ENCODE measurements at places on chromosomes 4 and X.

DNA sequence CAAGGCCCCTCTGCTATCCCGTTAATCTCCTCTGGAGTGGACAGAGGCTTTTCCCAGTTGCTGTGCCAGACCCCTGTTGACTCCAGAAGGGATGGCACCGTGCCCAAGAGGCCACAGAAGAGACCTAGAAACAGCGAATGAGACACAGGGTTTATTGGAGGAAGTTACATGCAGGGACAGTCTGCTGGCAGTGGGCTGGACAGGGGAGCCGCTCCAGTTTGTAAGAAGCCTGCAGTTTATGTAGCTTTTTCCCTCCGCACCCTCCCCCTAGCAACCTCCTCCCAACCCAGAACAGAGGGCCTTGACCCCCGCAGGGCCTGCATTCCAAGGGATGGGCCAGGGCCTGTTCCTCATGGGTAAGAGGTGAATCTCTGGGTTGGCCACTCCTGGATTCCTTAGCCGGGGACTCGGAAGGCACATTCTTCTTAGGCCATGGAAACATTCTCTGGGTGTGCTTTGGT is 216.8 kb upstream of the PSAPL1 start:
- no peak overlapping the region for H3K4me3 ChIP-seq
- no peaks in the 10 kb centered on the region for H3K36me3 ChIP-seq
- no peaks in the 10 kb centered on the region for H3K4me1 ChIP-seq
- H3K27ac ChIP-seq = no peak overlapping the region

DNA sequence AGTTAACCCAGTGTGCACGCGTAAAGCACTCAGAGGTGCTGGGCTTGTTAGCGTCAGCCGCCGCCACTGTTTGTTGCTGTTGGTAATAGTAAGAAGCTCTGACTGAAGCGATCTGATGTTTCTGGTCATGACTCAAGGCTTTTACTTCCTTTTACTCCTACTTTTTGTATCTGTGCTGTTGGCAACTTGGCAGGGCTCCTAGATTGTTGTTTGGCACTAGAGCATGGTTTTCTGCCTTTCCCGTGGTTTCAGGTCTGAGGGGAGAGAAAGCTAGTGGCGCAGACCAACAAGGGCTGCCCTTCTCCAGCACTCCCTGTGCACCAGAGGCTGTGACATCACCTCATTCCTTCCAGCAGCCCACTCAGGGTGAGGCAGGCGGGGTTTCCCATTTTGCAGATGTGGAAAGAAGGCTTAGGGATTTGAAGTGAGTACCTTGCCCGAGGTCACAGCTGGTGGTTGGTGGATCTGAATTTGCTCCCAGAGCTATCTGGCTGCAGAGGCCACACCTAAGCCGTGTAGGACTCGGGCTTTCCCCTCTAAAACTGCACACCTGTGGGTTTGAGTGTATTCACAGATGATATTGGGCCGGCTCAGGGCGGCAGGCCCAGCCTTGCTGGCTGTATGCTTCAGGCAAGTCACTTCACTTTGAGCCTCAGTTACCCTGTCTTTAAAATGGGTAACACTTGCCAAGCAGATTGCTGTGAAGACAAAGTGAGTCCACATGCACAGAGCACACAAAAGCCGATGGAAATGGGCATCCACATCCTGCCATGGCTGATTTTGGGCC is 51.2 kb upstream of the TADA2B start:
- DNase-seq = no peak
- peak overlapping the region; percentile 13 for H3K27ac ChIP-seq
- H3K4me3 ChIP-seq = no peak overlapping the region
- peaks cover 9% of the 10 kb centered on the region for H3K4me1 ChIP-seq

GRCh38 chr4:26289401-26289800 is 31.4 kb upstream of the RBPJ start:
- H3K27ac ChIP-seq = no peak overlapping the region
- no peak overlapping the region for H3K4me3 ChIP-seq
- no peaks in the 10 kb centered on the region for H3K36me3 ChIP-seq
- no peaks in the 10 kb centered on the region for H3K4me1 ChIP-seq
- peaks cover 2% of the 10 kb centered on the region for H3K27me3 ChIP-seq

DNA sequence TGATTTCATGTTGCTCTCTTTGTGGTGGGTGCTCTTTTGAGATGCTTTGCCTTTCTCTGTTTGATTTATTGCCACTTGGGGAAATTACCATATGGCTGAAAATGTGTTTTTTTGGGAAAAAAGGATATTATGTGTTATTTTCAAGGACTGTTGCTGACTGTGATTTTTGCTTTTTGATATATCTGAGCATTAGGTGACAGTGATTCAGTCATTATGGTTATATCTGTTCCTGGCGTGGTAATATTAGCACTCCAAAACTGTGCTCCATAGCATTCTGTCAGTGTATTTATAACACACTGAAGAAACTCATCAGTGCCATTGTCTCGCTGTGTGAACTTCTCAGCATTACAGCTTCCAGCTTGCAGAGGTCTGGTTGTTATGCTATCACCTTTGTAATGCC is 73.8 kb downstream of the PHEX start:
- H3K27ac ChIP-seq = no peak overlapping the region
- no peaks in the 10 kb centered on the region for H3K27me3 ChIP-seq
- DNase-seq = no peak
- H3K4me3 ChIP-seq = no peak overlapping the region

DNA sequence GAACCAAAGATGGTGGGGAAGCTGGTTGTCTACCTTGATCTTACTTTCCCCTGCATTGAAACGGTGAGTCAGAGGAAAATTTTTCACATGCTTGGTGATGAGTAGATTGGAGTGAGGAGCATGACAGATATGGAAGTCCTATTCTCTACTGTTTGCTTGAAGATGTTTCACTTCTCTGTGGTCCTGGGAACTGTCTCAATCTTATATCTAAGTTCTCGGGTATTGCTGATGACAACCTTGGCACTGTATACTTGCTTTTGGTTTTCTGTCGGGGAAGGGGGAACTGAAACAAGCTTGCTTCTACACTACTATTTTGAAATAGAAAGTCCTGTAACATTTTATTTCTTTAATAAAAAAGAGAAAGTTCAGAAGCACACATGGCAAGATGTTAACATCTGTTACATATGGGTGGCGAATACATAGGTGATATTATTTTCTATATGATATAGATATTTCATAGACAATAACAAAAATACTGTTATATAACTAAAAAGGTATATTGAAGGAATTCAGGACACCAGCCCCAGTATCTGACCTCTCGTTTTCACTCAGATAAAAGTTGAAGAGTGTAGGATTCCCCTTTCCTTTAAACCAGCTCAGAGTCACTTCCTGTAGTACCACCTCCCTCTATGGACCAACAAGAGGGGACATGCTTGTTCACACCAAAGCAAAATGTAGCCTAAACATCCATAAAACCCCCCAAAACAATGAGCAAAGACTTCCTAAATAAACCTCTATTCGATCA is 88.8 kb downstream of the FMR1NB start:
- H3K27ac ChIP-seq = no peak overlapping the region
- H3K27me3 ChIP-seq = no peaks in the 10 kb centered on the region
- no peak overlapping the region for H3K4me3 ChIP-seq

- H3K27ac ChIP-seq = no peak overlapping the region
- no peak overlapping the region for H3K4me3 ChIP-seq
- peaks cover 5% of the 10 kb centered on the region for H3K36me3 ChIP-seq
- no peaks in the 10 kb centered on the region for H3K4me1 ChIP-seq
- DNase-seq = no peak
These were observed 83.0 kb upstream of the IL13RA1 start for GRCh38 chrX:118644378-118644777.

DNA sequence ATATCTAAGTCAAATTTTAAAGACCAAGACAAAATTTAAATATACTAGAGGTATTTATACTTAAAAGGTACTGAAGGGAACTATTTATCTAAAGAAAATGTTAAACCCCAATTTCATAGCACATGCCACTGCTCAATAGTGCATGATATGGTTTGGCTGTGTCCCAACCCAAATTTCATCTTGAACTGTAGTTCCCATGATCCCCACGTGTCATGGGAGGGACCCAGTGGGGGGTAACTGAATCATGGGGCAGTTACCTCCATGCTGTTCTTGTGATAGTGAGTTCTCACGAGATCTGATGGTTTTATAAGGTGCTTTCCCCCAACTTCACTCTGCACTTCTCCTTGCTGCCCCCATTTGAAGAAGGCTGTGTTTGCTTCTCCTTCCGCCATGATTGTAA is 32.3 kb downstream of the MAML3 start:
- no peak overlapping the region for H3K4me3 ChIP-seq
- no peak for DNase-seq
- H3K27me3 ChIP-seq = no peaks in the 10 kb centered on the region
- no peak overlapping the region for H3K27ac ChIP-seq

DNA sequence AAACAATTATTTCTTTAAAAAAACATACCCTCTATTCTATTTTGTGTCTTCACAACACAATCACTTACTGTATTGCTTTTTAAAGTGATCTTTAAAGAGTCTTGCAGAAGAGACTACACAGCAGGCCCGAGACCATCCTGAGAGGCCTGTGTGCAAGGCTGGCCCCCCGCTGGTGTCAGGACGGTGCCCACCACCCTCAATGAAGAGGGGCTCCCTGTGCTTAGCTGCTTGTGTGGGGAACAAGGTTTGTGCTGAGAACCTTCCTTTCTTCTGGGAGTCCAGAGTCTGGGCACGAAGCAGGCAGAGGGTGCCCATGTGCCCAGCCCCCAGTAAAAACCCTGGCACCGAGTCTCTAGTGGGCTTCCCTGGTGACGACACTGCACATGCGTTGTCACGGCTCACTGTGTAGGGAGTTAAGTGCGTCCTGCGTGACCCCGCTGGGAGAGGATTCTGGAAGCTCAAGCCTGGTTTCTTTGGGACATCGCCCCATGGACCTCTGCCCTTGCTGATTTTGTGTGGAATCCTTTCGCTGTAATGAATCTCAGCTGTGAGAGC is 22.0 kb downstream of the RGS12 start:
- no peaks in the 10 kb centered on the region for H3K4me1 ChIP-seq
- DNase-seq = peak; percentile 39
- H3K4me3 ChIP-seq = no peak overlapping the region
- H3K27me3 ChIP-seq = no peaks in the 10 kb centered on the region
- H3K27ac ChIP-seq = no peak overlapping the region
- peaks cover 2% of the 10 kb centered on the region for H3K36me3 ChIP-seq

DNA sequence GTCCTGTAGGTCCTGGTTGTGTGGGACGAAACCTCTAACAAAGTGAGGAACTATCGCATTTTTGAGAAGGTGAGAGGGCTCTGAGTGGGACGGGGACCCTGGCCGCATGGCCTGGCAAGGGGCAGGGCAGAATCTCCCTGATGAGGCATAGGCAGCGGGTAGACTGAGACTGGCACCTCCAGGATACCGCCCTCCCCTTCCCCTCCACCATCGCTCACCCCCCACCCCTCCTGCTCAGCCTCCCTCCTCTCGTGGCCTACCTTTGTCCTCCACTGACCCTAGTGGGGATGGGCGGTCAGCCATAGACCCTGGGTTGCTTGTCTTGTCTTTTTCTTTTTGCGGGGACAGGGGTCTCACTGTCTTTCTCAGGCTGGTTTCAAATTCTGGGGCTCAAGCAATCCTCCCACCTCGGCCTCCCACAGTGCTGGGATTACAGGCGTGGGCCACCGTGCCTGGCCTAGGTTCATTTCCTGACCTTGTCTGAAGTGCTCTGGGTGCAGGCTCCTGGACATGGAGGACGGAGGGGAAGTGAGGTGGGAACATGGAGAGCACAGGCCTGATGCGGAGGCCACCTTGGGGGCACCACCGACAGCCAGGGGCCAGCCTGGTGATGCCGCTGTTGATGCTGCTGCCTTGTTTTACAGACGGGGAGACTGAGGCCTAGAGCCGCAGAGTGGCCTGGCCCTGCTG is 10.5 kb upstream of the ADD1 start:
- H3K27me3 ChIP-seq = no peaks in the 10 kb centered on the region
- peak; percentile 56 for DNase-seq
- H3K27ac ChIP-seq = no peak overlapping the region
- peaks cover 10% of the 10 kb centered on the region for H3K4me1 ChIP-seq

- no peak overlapping the region for H3K4me3 ChIP-seq
- no peaks in the 10 kb centered on the region for H3K4me1 ChIP-seq
- no peak overlapping the region for H3K27ac ChIP-seq
- no peak for DNase-seq
- no peaks in the 10 kb centered on the region for H3K27me3 ChIP-seq
These were observed 4.5 kb upstream of the GBA3 start for GRCh38 chr4:22688236-22688635.

DNA sequence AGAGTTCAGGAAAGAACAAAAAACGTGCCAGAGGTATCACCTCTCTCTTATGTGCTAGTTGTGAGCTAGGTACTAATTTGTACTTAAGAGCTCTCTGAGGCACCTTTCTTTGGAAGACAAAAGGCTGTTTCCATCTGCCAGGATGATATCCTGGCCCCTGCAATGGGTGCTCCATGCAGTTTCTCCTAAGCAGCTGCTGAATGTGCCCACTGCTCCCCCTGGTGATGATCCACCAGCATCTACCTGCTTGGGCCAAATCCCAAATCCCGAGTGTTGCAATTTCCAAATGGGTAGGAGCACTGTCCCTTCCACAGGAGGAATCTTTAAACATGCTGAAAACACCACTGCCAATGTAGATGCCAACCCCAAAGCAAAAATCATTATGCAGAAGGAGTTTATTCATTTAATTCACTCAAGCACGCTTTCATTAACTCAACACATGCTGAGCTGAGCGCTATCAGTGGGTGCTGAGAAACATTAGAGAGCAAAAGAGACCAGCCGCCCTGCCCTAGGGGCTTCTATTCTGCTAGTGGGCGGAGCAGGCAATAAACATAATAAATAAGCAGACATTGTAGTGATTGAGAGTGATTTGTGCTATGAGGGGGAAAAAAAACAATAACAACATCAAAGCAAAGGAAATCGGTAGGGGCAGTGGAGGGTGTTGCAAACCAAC is 69.6 kb upstream of the C4orf50 start:
- H3K4me1 ChIP-seq = no peaks in the 10 kb centered on the region
- H3K4me3 ChIP-seq = no peak overlapping the region
- H3K36me3 ChIP-seq = no peaks in the 10 kb centered on the region
- no peak overlapping the region for H3K27ac ChIP-seq
- DNase-seq = no peak

GRCh38 chrX:101408532-101408841 is 465 bp downstream of the HNRNPH2 start:
- peak overlapping the region; percentile 93 for H3K27ac ChIP-seq
- DNase-seq = no peak
- H3K27me3 ChIP-seq = no peaks in the 10 kb centered on the region
- H3K4me1 ChIP-seq = no peaks in the 10 kb centered on the region

DNA sequence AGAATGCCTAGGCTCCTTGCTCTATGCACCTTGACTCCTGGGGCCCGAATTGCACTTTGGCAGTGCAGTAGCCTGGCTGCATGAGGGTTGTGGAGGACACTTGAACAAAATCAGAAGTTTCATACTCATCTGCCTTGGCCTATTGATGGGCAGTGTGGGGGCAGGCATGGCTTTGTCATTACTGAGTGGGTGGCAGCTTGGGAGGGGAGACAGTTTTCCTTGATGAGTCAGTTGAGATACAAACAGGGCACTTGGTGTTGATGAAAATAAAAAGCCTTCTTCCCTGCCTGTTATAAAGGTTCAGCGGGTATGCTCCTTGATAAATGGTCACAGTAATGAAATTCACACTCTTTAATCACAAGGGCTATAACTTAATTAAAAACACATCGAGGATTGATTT is 126.8 kb upstream of the MAMLD1 start:
- peak; percentile 15 for DNase-seq
- H3K27ac ChIP-seq = no peak overlapping the region
- H3K4me1 ChIP-seq = no peaks in the 10 kb centered on the region
- no peaks in the 10 kb centered on the region for H3K36me3 ChIP-seq
- no peaks in the 10 kb centered on the region for H3K27me3 ChIP-seq
- H3K4me3 ChIP-seq = no peak overlapping the region
